ENCODE measurements at places on chromosomes 3 and 15. TPM values are rescaled to one million over a fixed set of nuclear protein-coding genes. Genes with fewer than 3 reads are reported as not detected.
A peak's percentile ranks its signal among the peaks of the same experiment; 100 is the strongest.

GRCh38 chr3:142886940-142887339, 1.9 kb downstream of the PCOLCE2 start:
- DNase-seq, result peak; percentile 70

DNA sequence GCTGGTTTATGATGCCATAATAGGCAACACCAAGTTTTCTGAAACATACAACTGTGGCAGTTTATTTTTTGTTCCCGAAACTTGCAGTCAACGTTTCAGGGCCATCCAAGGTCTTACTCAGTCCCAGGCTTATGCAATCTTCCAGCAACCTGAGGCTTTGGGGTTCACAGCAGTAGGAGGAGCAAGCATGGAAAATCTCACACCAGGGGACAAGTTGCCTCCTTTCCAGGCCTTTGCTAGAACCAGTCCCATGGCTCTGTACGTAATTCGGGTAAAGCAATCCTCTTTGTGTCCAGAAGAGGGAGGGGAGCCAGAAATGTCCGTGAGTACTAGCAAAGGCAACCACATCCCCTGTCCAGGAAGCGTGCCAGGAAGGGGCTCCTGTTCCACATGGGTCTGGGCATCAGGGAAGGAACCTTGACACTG, 4.7 kb upstream of the FAM240A start:
- peak; percentile 5 for DNase-seq

- peak; percentile 66 for DNase-seq
Observed at GRCh38 chr3:64011685-64012084, 11.6 kb downstream of the PSMD6 start.

GHRL gene
- total RNA-seq, result 0.32 TPM

- no peak for DNase-seq
Observed at GRCh38 chr15:89783861-89784685, 7.9 kb downstream of the MESP2 start.

RYR3 gene
- not detected for total RNA-seq

- DNase-seq, result peak; percentile 65
Observed at GRCh38 chr15:68623301-68623892, 44.6 kb downstream of the CORO2B start.

CCR3 gene
- total RNA-seq, result not detected
